ENCODE measurements at places on chromosomes 2 and 18.

GRCh38 chr18:66727991-66728390 lies 124.1 kb upstream of the CDH19 start:
- DNase-seq = no peak

GRCh38 chr18:25239581-25240419 lies 112.2 kb downstream of the ZNF521 start:
- DNase-seq = no peak

- no peak for DNase-seq
Measured at GRCh38 chr18:32284284-32284683, 94.4 kb downstream of the MEP1B start.

DNA sequence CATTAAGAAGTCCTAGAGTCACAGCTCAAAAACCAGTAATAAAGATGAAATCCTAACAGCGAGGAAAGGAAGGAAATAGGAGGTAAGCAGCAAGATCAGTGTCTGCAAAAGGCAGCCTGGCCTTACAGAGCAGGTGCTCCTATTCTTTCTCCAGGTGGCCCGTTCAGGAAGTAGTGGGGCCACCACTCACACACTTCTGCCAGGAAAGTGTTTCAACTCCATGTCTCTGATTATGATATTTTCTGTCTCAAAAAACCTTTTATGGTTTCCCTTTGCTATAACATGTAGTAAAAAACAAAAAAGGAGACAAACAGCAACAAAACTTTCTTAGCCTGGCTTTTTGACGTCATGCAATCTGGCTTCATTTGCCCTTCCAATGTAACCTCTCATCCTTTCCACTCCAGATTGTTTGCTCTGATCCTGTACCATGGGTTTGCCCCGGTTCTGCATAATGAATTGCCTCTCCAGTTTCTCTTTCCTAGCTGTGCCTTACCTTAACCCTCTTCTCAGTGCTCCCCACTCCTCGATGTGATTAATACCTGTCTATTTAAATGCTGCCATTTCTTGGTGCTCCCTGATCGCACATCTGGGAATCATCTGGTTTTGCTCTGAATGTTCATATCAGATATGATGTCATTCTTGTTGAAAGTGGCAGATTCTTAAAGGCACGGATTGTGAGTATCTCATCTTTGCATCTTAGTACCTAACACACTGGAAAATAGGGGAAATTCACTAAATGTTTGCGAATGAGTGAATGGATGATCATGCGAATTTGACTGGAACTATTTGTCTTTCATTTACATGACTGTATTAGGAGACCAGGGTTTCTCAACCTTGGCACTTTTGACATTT lies 50.6 kb upstream of the PTPRM start:
- no peak for DNase-seq

- no peak for DNase-seq
Measured at GRCh38 chr2:54271843-54272627, 16.0 kb upstream of the TSPYL6 start.

DNA sequence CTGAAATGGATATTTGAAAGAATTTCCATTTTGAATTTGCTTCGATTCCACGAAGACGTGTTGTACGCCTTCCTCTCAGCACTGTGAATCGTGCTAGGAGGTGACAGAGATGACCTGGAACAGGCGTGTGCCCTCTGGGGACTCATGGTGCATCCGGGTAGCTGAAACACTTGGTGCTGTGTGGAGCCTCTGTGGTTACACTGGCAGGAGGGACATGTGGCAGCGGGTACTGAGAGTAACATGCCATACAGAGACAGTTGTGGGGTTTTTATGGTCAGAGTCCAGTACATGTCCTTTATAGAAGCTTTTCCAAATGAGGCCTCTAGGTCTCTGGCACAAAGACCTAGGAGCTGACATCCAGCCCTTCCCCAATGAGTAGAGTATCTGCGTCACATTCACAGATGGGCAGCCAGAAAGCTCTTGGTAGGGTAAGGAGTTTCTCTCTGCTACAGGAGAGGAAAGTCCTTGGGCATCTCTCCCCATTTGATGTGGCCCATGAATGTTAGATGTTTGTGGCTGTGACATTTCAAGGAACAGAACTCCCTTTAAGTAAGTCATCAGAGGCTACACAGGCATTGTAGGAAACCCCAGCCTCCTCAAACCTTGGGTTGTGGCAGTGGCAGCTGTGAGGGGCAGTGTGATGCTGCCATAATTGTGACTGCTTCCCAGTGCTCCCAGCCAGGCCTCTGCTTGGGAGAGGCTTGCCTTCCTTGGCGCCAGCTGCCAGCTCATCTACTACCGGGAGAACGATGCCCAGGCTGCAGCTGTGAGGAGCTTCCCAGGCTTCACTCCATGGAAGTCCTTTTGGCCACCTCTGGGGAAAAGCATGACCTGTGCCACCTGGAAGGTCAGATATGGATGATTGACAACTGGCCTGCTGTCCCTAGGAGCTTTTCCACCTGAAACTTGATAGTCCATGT lies 80.6 kb downstream of the ACOXL start:
- DNase-seq = no peak

DNA sequence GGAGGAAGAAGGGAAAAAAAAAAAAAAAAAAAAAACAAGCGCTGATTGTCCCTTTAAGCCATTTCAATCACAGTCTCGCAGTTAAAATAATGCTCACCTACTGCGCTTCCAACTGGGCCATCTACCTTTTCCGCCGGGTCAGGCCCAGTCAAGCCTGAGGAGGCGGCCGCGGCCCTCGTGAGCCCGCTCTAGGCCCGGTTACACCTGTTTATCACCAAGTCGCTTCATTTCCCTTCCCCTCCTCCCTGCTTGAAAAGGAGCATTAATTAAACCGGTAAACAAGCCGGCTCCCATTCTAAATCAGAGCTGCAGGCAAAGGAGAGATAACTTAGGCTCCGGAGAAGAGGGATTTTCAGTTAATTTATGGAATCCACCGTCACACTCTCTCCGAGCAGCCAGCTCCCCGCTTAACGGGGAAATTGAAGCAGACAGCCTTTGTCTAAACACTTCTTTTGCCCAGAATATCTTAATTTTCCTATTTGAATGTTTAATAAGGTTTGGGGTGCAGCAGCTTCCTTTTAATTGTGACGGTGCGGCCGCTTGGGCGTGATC lies 140.1 kb upstream of the SIX3 start:
- no peak for DNase-seq

DNA sequence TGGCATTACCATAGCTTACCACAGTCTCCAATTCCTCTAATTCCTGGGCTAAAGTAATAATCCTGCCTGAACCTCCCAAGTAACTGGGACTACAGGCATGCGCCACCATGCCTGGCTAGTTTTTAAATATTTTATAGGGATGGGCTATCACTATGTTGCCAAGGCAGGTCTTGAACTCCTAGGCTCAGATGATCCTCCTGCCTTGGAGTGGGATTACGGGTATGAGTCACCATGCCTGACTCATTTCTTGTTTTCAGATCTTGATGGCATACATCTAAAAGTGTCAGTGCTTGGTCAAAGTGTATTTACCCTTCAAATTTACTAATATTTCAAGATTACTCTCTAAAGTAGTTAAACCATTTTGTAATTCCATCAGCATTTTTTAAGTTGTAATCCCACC lies 9.4 kb upstream of the SOCS6 start:
- DNase-seq = no peak

- DNase-seq = no peak
Measured at GRCh38 chr18:58813561-58814225, 51.0 kb upstream of the ZNF532 start.

- no peak for DNase-seq
Measured at GRCh38 chr2:148565272-148565894, 79.2 kb upstream of the EPC2 start.

DNA sequence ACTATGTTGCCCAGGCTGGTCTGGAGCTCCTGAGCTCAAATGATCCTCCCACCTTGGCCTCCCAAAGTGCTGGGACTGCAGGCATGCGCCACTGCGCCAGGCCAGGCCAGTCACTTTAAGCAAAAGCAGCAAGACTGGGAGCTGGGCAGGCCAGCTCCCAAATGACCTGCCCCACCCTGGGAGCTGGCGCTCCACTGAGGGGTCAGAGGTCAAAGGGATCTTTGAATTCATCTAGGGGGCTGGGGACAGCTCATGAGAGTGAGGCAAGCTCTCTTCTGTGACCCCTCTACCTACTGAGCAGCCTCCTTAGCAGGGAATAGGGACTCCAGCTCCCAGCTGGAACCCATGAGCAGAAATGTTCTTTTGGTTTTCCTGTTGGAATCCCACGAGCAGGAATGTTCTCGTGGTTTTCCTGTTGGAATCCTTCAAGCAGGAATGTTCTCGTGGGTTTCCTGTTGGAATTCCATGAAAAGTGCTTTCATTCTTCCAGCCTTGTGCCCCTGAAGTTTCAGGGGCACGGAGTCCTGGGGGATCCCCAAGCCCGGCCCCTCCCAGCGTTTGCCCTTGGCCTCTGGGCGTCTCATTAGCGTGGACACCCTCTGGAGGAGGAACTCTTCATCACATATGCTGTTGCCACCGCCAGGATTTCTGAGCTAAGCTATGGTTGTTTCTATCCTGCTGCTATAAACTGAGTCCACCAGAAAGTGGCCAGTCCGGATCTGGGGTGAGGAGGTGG lies 162.0 kb upstream of the HAAO start:
- DNase-seq = no peak

- no peak for DNase-seq
Measured at GRCh38 chr2:38248255-38248654, 128.8 kb downstream of the ATL2 start.

GRCh38 chr2:143758629-143759330 lies 629.6 kb downstream of the ARHGAP15 start:
- no peak for DNase-seq

GRCh38 chr2:33350632-33351031 lies 125.8 kb upstream of the RASGRP3 start:
- no peak for DNase-seq

Data from stimulated activated CD8-positive, alpha-beta memory T cell treated with anti-CD3 and anti-CD28 coated beads, Interleukin-7, amount 100 ng/mL, for 1 hour (primary cell).